ENCODE measurements at places on chromosomes 4 and X. TPM values are rescaled to one million over a fixed set of nuclear protein-coding genes. Genes with fewer than 3 reads are reported as not detected.
A peak's percentile ranks its signal among the peaks of the same experiment; 100 is the strongest.

The PAGE2 gene
- not detected for polyA plus RNA-seq

GRCh38 chr4:159126716-159127115 is 23.8 kb downstream of the RAPGEF2 start:
- DNase-seq, result no peak

- DNase-seq, result no peak
Observed at GRCh38 chr4:15148199-15148598, 145.9 kb downstream of the CPEB2 start.

DNA sequence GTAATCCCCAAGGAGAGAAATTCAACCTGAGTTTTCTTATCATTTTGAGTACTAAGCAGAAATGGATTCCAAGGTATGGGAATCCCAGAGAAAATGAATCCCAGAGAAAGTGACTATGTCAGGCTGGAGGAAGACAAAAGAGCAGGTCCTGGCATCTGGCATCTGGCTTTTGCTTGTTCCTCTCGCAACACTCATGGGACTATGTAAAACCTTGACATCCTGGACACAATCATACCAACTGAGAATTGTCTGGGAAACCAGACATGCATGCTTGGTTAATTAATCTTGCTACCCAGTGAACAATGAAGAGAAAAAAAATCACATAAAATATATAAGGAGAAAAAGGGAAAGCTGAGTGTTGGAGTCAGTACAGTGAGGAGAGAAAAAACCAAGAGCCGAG is 12.9 kb downstream of the DCAF8L1 start:
- no peak for DNase-seq

- no peak for DNase-seq
Observed at GRCh38 chr4:42547805-42548204, 109.1 kb downstream of the ATP8A1 start.

GRCh38 chrX:72245461-72246089 is 6.7 kb upstream of the ERCC6L start:
- peak; percentile 55 for DNase-seq

GRCh38 chr4:155060419-155060818 is 148.0 kb upstream of the NPY2R start:
- DNase-seq, result no peak

The FBXW7 gene
- 5.5 TPM for polyA plus RNA-seq

DNA sequence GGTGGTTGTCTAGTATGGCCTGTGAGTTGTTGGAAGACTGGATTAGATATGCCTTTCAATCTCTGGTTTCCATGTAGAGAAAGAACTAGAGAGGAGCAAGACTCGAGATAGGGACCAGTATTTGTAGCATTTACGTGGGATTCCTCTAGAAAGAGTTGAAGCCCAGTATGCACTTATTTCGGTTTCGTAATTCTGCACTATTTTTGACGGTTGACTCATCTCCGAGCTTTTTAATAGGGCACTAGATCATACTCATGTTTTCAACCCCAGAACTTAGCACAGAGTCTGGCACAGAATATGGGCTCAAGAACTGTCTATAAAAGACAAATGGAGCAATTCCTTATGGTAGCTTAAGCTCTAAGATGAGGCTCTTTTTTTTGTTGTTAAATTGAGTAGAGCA is 15.7 kb downstream of the HELT start:
- DNase-seq, result no peak

DNA sequence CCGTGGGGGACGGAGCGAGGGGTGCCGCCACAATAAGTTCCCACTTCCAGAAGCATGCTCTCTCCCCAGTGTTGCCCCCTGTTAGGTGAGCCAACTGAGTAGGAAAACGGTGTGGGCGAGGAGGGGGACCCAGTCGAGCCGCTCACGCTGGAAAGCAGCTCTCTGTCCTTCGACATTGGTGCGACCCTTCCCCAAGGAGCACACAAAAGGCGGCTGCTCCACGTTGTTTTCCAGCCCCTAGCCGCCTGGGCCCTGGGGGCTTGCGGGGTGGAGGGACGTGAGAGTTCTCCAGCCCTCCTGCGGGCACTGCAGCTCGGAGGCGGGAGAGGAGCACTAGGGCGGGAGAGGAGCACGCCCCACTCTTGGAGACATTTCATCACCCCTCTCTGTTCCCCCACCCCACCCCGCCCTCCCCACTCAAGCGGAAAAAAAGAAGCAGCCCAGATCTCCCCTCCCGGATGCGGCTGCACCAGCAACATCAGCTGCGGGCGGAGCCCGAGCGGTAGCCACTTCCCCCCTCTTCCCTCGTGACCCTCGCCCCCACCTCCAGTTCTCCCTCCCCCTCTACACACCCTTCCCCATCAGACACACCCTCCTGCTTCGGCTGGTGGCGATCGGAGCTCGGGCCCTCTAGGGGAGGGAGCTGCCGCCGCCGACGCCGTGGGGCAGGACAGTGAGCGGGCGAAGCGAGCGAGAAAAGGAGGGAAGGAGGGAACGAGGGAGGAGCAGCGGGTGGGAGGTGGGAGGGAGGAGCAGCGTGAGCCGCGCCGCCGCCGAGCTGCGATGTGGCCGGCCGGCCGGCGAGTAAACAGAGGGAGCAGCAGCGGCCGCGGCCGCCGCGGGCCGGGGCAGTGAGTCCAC is at the start of gene DOCK11:
DOCK11 (plus strand) TSS at position 755 of the 861 bp plus-strand sequence. CDS start 157 bp downstream, outside the sequence.
- peak; percentile 88 for DNase-seq

DNA sequence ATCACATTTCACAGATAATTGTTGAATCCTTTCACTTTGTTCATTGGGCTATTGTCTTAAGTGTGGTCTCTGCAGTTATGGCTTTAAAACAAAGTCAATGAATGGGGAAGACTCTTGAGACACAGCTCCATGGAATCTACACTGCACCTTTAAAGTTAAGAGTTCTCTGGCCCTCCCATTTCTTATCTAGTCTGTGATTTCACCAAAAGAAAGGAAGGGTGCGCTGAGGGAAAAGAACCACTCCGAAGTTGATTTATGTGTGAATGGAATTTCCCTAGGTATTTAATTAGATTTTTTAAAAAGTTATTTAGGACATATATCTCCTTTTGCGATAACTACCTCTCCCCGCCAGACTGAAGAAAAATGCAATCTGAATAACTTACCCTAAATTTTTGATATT is 2.5 kb downstream of the SEPTIN11 start:
- DNase-seq, result no peak

DNA sequence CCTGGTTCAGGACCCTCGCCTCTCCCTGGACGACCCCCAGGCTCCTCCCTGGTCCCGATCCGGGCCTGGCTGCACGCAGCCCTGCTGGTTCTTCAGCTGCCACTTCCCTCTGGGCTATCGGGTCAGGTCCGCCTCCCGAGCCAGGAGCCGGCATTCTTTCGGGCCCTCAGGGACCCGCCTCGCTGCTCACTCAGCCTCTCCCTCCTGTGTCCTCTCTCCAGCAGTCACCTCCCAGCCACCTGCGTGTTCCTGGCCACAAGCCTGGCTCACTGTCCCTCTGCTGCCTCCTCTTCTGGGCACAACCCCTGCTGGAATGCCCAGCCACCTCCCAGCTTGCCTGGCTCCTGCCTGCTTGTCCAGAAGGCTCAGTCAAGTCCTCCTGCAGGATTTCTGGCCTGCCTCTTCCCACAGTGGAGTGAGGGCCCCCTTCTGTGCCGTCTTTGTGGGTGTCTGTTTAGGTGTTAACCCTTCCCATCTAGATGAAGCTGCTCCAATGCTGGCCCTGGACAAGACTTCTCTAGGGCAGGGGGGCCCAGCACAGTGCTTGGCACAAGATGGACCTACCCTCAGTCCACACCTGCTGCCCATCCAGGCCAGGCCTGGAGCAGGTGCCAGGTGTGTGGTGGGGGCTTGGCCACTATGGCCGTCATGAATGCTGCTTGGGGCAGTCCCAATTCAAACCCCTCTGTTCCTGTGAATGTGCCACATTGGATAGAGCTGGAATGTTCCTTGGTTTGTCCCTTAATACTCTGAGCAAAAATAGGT is 2.2 kb downstream of the WFS1 start:
- DNase-seq, result no peak

GRCh38 chr4:23337292-23337691 is 552.6 kb downstream of the PPARGC1A start:
- no peak for DNase-seq

The HSFX4 gene
- not detected for polyA plus RNA-seq

The FAM120C gene
- 4.2 TPM for polyA plus RNA-seq

GRCh38 chrX:22278375-22278774 is 5.7 kb downstream of the CBLL2 start:
- DNase-seq, result no peak

The TBC1D8B gene
- polyA plus RNA-seq, result 3.5 TPM

GRCh38 chrX:130012683-130013082 is 30.2 kb downstream of the BCORL1 start:
- DNase-seq, result no peak

The SNCA gene
- polyA plus RNA-seq, result 17.1 TPM

DNA sequence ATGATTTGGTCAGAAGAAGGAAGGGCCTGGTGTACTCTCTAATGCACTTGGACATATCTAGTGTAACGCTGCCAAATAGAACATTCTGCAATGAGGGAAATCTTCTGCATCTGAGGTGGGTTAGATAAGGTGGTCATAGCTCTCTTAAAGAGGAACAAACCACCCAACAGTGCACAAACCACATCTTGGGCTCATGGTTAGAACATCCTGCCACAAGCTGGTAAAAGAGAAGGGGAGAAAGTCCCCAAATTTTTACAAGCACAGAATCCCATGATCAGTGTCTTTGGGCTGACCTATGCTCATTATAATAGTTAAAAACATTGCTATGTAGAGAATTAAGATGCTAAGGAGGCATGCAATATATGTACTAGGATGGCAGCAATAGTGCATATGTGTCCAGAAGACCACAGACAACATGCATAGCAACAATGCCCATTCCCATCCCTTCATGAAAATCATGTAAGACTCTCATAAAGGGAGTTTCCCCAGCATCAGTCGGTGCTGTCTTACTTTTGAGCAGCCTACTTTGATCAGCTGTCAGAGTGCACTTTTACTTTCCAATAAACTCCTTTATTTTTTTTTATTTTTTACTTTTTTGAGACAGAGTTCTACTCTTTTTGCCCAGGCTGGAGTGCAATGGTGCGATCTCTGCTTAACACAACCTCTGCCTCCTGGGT is 99.7 kb upstream of the SLC7A11 start:
- no peak for DNase-seq

DNA sequence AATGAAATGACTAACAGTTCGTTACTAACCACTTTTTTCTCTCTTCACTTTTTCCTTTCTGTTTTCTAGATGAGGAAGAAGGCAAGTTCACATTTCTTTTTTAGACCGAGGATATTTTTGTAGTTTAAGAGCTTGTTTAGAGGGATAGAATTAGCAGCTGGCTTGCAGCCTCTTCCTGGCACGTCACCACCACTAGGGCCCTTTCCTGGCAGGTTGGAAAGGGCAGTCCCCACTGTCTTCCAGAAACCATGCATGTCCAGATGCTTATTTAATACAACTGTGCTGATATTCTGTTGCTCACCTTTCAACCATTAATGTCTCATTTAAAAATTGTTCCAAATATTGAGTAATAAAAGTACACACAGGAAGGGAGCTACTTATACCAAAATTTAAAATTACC is 209.5 kb upstream of the PACRGL start:
- DNase-seq, result no peak

DNA sequence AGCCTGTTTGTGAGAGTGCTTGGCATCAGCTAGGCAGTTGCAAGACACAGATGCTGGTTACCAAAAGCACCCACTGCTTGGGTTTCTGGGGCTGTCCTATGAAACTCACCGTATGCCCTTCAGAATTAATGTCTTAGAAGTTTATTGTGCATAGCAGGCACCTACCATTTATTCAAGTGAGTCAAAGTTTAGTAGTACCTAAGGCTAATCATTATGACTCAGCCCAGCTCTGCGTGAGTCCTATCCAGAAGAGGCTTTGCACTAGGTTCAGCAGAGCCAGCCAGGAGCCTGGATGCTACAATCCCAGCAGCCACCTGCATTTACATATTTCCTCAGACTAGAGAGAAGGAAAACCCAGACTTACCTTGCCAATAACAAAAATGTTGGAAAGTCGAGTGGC is 4.2 kb downstream of the RPS4X start:
- DNase-seq, result no peak

- no peak for DNase-seq
Observed at GRCh38 chr4:55393461-55394320, 2.1 kb upstream of the TMEM165 start.

The ANTXR2 gene
- polyA plus RNA-seq, result 10.6 TPM

The BCORL1 gene
- 3.9 TPM for polyA plus RNA-seq

The NUDT10 gene
- 7.0 TPM for polyA plus RNA-seq

The RAB39B gene
- 1.8 TPM for polyA plus RNA-seq

The FABP2 gene
- not detected for polyA plus RNA-seq

DNA sequence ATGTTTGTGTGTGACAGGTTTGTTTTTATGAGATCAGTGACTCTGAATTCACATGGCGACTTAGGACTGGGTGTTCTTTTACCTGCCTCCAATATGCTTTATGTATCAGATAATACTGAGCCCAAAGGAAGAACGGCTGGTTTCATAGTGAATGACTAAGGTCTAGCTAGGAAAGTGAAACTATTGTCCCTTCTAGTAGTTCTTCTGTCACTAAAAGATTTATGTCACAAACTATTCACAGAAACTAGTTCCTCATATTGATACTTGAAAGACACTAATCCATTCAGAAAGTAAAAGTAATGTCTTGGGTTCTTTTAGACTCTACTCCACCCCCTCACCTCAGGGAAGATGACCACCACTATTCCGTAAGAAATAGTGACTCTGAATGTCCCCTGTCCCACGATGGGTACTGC is 81.7 kb downstream of the EGF start:
- DNase-seq, result no peak

The UNC5C gene
- 0.84 TPM for polyA plus RNA-seq

The ASB9 gene
- polyA plus RNA-seq, result 15.7 TPM

DNA sequence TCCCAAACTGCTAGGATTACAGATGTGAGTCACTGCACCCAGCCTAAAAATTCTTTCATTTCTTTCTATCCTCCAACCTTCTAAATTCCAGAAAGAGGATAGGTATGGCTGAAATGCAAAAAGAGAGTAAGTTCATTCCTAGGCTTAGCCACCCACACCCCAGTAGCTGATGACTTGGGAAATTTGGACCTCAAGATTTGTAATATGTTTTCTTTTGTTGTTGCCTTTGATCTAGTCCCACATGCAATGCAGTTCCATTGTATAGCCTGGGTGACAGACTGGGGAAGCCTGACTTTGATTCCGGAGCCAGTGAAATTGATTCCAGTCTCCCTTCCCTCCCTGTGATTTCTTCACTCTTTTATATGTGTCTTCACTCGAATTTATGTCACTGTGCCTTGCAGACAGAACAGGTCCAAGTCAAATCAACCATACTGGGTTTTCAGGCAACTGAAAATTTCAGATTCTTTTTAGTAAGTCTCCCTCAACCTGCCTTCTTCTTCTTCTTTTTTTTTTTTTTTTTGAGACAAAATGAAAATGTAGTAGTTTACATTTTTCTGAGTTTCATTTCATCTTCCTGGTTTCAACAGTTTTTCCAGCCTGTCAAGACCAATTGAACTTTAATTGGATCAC is 176.2 kb upstream of the RBPJ start:
- no peak for DNase-seq

The IL1RAPL2 gene
- polyA plus RNA-seq, result 0.13 TPM

- no peak for DNase-seq
Observed at GRCh38 chr4:4613641-4614286, 71.9 kb upstream of the STX18 start.

The NEXMIF gene
- 0.54 TPM for polyA plus RNA-seq

Measured in kidney (tissue), 22 donors.